Testis (tissue), 5 donors: ENCODE measurements at places on chromosomes 1 and 21. TPM values are rescaled to one million over a fixed set of nuclear protein-coding genes. Genes with fewer than 3 reads are reported as not detected.

- no peak overlapping the region for H3K4me3 ChIP-seq
- no peak overlapping the region for H3K27ac ChIP-seq
- H3K27me3 ChIP-seq = no peaks in the 10 kb centered on the region
- no peaks in the 10 kb centered on the region for H3K36me3 ChIP-seq
- H3K4me1 ChIP-seq = no peaks in the 10 kb centered on the region
- no peak for DNase-seq
Observed at GRCh38 chr1:86062453-86062852, 94.1 kb downstream of the COL24A1 start.

Gene CCDC28B
- total RNA-seq = 67.5 TPM

Gene RASAL2
- 39.6 TPM for total RNA-seq

GRCh38 chr1:198641501-198641900 is 2.7 kb downstream of the PTPRC start:
- H3K27me3 ChIP-seq = no peaks in the 10 kb centered on the region
- H3K36me3 ChIP-seq = no peaks in the 10 kb centered on the region
- no peak overlapping the region for H3K27ac ChIP-seq
- DNase-seq = no peak

GRCh38 chr1:81598623-81599022 is 202.1 kb upstream of the ADGRL2 start:
- H3K4me3 ChIP-seq = no peak overlapping the region
- no peaks in the 10 kb centered on the region for H3K27me3 ChIP-seq
- DNase-seq = no peak
- H3K4me1 ChIP-seq = no peaks in the 10 kb centered on the region

DNA sequence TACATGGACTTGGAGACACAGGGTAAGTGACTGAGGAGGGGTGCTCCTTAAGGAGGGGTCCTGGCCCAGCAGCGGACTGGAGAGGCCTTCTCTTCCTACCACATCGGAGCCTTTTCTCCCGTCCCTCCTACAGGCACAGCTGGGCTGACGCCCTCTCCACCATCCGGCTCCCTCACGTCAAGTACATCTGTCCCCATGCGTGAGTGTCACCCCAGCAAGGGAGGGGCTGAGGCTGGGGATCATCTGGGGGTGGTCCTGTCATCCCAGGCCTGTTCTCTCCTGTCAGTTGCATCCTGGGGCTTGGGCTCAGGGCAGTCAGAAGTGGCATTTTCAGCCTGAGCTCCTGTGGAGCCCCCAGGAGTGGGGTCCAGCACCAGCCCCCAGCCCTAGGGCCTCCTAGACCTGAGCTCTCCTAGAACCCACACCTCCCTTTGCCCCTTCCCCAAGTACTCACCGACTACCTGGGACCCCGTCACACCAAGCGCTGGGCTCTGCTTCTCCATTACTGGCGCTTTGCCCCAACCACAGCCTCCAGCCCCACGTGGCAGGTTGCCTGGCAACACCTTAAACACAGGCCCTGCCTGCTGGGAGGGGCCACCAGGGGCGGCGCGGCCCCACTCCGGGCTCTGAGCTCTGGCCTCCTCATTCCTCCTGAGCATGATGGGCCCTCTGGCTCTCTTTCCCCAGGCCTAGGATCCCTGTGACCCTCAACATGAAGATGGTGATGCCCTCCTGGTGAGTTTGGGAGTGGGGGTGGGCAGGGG is 2.3 kb downstream of the LYPLA2 start:
- peaks cover 12% of the 10 kb centered on the region for H3K4me1 ChIP-seq
- no peak overlapping the region for H3K4me3 ChIP-seq
- no peaks in the 10 kb centered on the region for H3K27me3 ChIP-seq
- H3K27ac ChIP-seq = no peak overlapping the region

- no peaks in the 10 kb centered on the region for H3K4me1 ChIP-seq
- no peak overlapping the region for H3K4me3 ChIP-seq
- no peaks in the 10 kb centered on the region for H3K36me3 ChIP-seq
- H3K27me3 ChIP-seq = no peaks in the 10 kb centered on the region
Observed at GRCh38 chr1:185008838-185009237, 34.5 kb upstream of the NIBAN1 start.

DNA sequence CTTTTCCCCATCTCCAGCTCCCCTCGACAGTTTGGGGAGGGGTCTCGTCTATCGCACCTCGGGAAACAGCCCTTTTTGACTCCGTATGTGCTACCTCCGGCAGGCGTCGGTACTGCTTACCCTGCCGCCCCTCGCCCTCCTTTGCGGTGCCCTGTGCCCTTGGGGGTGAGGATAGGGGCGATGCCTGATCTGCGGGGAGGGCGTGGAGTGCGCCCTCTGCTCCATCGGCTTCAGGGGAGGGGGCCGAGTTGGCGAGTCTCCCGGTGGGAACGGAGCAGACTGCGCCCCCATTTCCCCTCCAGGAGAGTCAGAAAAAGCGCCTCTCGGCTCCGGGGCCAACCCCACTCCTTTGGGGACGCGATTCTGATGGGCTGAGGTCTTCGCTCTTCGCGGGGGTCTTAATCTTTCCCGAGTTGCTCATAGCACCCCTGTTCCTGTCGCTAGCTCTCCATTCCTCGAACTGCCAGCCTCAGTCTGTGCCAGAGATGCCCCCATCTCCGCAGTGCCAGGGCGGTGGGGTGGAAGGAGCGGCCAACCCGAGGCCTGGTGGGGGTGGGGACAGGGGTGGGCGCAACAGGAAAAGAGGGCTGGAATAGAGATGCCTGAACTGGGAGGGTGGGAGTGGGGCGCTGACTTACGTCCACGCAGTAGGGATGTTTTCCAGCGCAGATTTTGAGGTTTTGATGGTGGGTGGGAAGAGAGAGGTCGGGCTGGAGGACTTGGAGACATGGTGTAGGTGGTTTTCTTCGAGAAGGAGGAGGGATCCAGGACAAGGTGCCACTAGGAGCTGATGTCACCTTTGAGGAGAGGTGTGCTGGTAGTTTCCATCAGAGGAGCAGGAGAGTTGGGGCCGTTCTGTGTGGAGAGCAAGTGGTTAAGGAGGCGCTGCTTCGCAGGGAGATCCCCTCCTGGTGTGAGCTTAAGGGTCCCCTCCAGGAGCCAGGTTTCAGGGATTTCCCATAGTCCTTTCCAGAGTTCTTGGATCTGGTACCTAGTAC is 674 bp downstream of the PPFIA4 start:
- peak overlapping the region; percentile 56 for H3K4me3 ChIP-seq
- peaks cover 16% of the 10 kb centered on the region for H3K4me1 ChIP-seq
- no peaks in the 10 kb centered on the region for H3K27me3 ChIP-seq
- no peak overlapping the region for H3K27ac ChIP-seq
- no peaks in the 10 kb centered on the region for H3K36me3 ChIP-seq
- peak; percentile 14 for DNase-seq

- no peaks in the 10 kb centered on the region for H3K4me1 ChIP-seq
- H3K27ac ChIP-seq = no peak overlapping the region
- H3K4me3 ChIP-seq = no peak overlapping the region
- H3K27me3 ChIP-seq = no peaks in the 10 kb centered on the region
- no peak for DNase-seq
- H3K36me3 ChIP-seq = no peaks in the 10 kb centered on the region
Observed at GRCh38 chr1:191674626-191675179, 483.6 kb upstream of the RGS18 start.

- no peak overlapping the region for H3K27ac ChIP-seq
- no peak overlapping the region for H3K4me3 ChIP-seq
- no peak for DNase-seq
- no peaks in the 10 kb centered on the region for H3K27me3 ChIP-seq
- H3K4me1 ChIP-seq = peaks cover 10% of the 10 kb centered on the region
- H3K36me3 ChIP-seq = no peaks in the 10 kb centered on the region
Observed at GRCh38 chr1:231929311-231929710, 302.7 kb downstream of the DISC1 start.

GRCh38 chr1:30317921-30318320 is 405.5 kb downstream of the MATN1 start:
- no peak for DNase-seq
- H3K36me3 ChIP-seq = no peaks in the 10 kb centered on the region
- H3K4me1 ChIP-seq = no peaks in the 10 kb centered on the region
- no peak overlapping the region for H3K27ac ChIP-seq

DNA sequence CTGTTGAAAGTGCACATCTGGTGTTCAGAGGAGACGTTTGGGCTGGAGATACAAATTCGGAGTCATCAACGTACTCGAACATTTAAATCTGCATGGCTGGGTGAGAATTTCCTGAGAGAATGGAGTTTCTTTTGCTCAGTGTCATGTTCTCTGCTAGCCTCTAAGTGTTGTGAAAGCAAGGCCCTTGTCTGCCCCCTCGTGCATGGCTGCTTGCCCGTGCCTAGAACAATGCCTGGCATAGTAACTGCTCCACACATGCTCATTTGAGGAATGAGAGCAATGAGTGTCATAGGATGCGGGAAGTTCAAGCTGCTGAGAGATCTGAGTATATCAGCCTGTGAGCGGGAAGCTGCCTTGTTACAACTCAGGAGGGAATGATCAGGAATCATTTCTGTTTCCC is 171.1 kb upstream of the CSF3R start:
- DNase-seq = peak; percentile 88
- no peaks in the 10 kb centered on the region for H3K4me1 ChIP-seq
- H3K36me3 ChIP-seq = no peaks in the 10 kb centered on the region
- H3K27me3 ChIP-seq = no peaks in the 10 kb centered on the region
- no peak overlapping the region for H3K4me3 ChIP-seq

Gene TLCD4
- total RNA-seq = 7.2 TPM

- no peak for DNase-seq
- H3K4me3 ChIP-seq = no peak overlapping the region
- H3K27me3 ChIP-seq = no peaks in the 10 kb centered on the region
- no peaks in the 10 kb centered on the region for H3K36me3 ChIP-seq
Observed at GRCh38 chr1:107559881-107560280, 405.1 kb downstream of the VAV3 start.

Gene RNF207
- 13.2 TPM for total RNA-seq

- no peaks in the 10 kb centered on the region for H3K36me3 ChIP-seq
- no peak for DNase-seq
- no peaks in the 10 kb centered on the region for H3K27me3 ChIP-seq
- peaks cover 14% of the 10 kb centered on the region for H3K4me1 ChIP-seq
- H3K4me3 ChIP-seq = no peak overlapping the region
Observed at GRCh38 chr1:89881415-89882058, 60.7 kb downstream of the LRRC8D start.

GRCh38 chr1:237492359-237492758 is 398.4 kb downstream of the ZP4 start:
- no peak overlapping the region for H3K4me3 ChIP-seq
- no peaks in the 10 kb centered on the region for H3K4me1 ChIP-seq
- no peaks in the 10 kb centered on the region for H3K27me3 ChIP-seq
- DNase-seq = no peak

Gene OR6N1
- not detected for total RNA-seq

DNA sequence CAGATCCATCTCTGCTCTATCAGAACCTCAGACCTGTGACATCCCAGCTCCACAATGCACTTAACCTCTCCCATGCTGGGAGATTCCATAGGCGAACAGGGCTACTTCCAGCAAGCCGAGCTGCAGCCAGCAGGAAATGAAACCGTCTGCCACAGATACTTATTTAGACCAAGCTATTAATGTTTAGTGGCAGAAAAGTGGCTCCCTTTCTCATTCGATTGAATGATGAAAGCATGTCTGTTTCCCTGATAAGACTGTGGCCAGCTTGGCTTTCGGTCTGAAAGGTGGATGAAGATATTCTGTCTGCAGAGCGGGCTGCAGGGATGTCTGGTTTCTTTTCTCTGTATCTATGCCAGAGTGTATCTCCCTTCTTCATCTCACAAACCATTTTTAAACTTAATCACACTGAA is 146.4 kb downstream of the GREM2 start:
- no peak overlapping the region for H3K27ac ChIP-seq
- no peaks in the 10 kb centered on the region for H3K4me1 ChIP-seq
- H3K27me3 ChIP-seq = no peaks in the 10 kb centered on the region
- no peak overlapping the region for H3K4me3 ChIP-seq

- H3K4me3 ChIP-seq = no peak overlapping the region
- H3K27ac ChIP-seq = no peak overlapping the region
- H3K27me3 ChIP-seq = no peaks in the 10 kb centered on the region
- no peak for DNase-seq
- H3K36me3 ChIP-seq = no peaks in the 10 kb centered on the region
Observed at GRCh38 chr1:175400766-175401165, 208.2 kb upstream of the KIAA0040 start.

Gene AMY1B
- total RNA-seq = not detected

GRCh38 chr1:45674478-45674877 is 11.9 kb downstream of the GPBP1L1 start:
- H3K4me3 ChIP-seq = no peak overlapping the region
- H3K36me3 ChIP-seq = no peaks in the 10 kb centered on the region
- H3K27ac ChIP-seq = no peak overlapping the region
- no peak for DNase-seq
- peaks cover 19% of the 10 kb centered on the region for H3K4me1 ChIP-seq

Gene TMEM81
- 5.9 TPM for total RNA-seq

DNA sequence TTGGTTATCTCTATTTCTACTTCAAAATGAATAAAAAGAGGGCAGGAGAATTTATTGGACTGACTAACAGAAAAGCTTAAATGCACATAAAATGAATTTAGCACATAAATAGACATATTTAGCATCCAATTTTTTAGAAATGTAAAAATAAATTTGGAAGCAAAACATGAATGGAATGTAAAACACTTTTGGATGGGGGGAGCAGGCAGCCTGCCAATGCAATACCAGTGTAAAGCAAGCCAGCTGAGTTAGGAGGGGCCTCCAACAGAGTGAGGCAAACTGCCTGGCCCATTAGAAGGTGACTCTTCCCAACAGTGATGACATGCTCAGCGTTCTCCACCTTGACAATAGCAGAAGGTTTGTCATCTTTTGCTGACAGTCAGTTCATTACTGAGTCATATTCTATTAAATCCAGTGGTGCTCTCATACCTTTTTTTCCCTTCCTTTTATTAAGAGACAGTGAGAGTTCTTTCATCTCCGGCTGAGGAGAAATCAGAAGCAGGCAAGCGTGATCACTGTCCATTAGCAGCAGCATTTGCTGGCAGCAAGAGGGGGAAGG is 19.5 kb upstream of the EXO1 start:
- no peak overlapping the region for H3K4me3 ChIP-seq
- no peaks in the 10 kb centered on the region for H3K27me3 ChIP-seq
- DNase-seq = no peak
- H3K36me3 ChIP-seq = no peaks in the 10 kb centered on the region
- H3K27ac ChIP-seq = no peak overlapping the region

- H3K4me3 ChIP-seq = no peak within 1 kb of the TSS
- DNase-seq = peak; percentile 9
- no peaks in the 10 kb centered on the region for H3K36me3 ChIP-seq
Observed at GRCh38 chr21:34363733-34364132, at the start of gene KCNE2. KCNE2 (plus strand) TSS chr21:34364006; CDS start chr21:34370479, 6,473 bp downstream.

DNA sequence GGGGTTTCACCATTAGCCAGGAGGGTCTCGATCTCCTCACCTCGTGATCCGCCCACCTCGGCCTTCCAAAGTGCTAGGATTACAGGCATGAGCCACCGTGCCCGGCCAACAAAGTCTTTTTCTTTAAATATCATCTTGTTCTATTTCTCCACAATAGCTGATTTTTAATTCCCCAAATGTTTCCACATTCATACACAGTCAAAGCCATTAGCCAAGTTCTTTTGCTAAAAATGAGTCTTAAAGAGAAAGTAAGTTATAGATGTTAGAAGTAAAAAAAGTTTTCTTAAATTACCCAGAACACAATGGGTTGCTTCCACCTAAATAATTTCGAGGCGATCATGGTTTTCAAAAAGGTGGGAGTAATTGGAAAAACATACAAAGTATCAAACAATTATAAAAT is 30.6 kb downstream of the C2CD2 start:
- peak overlapping the region; percentile 47 for H3K27ac ChIP-seq
- H3K36me3 ChIP-seq = no peaks in the 10 kb centered on the region
- H3K4me3 ChIP-seq = no peak overlapping the region
- no peak for DNase-seq
- peaks cover 27% of the 10 kb centered on the region for H3K4me1 ChIP-seq

- H3K27ac ChIP-seq = no peak overlapping the region
- H3K4me3 ChIP-seq = no peak overlapping the region
- no peaks in the 10 kb centered on the region for H3K36me3 ChIP-seq
- no peaks in the 10 kb centered on the region for H3K4me1 ChIP-seq
- DNase-seq = no peak
Observed at GRCh38 chr1:182051938-182052337, 9.6 kb downstream of the ZNF648 start.
